NCI-H1105 treated with DMSO at 0.1 percent for 48 hours (cell line): ENCODE measurements at places on chromosomes 3 and 15.

DNA sequence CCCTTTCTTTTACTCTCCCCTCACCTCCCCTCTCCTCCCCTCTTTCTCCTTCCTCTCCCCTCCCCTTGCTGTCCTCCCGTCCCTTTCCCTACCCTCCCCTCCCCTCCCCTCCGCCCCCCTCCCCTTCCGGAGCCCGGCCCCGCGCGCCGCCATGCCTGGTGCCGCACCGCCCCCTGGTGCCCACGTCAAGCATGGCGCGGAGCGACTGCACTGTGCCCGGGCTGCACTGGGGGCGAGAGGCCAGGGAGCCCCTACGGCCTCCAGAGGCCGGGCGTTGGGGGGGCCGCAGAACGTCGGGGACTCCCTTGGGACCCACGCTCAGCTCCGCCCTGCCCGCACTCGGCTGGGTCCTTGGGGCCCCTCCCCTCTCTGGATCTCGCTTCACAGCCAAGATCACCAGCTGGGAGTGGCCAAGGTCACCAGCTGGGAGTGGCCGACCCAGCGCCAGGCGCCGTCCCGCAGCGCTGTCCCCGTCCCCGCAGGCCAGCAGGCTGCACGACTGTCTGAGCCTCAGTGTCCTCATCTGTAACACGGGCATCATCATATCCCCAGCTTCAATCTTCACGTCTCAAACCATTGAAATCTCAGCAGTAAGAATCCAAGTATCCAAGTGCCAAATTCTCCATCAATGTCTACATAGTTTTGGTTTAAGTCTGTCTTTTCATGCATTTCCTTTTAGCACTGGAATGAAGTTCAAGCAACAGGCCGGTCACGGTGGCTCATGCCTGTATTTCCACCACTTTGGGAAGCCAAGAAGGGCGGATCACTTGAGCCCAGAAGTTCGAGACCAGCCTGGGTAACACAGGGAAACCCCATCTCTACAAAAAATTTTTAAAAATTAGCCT, 42.5 kb downstream of the TPRA1 start:
- DNase-seq = peak; percentile 78

DNA sequence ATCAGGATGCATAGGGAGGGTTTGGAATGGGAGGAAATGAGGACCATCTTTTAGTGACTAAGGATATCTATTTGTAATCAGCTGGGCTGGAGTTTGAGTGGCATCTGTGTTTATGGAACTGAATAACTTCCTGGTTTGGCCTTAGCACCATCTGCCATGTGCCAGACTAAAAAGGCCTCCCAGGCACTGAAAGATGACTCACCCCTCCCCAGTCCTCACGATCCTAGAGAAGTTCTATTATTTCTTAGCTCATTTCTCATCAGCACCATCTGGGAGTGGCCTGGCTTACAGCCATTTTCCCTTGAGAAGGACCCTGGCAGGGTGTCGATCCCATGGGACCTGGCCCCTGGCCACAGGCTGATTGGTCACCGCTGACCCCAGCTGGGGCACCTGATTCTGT, 23.9 kb upstream of the CTXND1 start:
- DNase-seq = no peak

GRCh38 chr15:49037546-49037940, 8.7 kb downstream of the SECISBP2L start:
- no peak for DNase-seq

DNA sequence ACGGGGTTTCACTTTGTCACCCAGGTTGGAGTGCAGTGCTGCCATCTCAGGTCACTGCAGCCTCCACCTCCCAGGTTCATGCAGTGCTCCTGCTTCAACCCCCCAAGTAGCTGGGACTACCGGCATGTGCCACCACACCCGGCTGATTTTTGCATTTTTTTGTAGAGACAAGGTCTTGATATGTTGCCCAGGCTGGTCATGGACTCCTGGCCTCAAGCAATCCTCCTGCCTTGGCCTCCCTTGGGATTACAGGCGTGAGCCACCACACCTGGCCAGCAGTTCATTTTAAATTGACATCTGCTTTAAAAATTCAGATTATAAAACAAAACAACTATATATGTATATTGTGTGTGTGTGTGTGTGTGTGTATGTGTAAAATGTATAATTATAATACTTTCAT, 38.3 kb downstream of the CALML4 start:
- DNase-seq = no peak

- no peak for DNase-seq
Observed at GRCh38 chr15:86611417-86612040, 531.9 kb downstream of the AGBL1 start.

- DNase-seq = no peak
Observed at GRCh38 chr3:31676556-31676955, 143.8 kb downstream of the STT3B start.

DNA sequence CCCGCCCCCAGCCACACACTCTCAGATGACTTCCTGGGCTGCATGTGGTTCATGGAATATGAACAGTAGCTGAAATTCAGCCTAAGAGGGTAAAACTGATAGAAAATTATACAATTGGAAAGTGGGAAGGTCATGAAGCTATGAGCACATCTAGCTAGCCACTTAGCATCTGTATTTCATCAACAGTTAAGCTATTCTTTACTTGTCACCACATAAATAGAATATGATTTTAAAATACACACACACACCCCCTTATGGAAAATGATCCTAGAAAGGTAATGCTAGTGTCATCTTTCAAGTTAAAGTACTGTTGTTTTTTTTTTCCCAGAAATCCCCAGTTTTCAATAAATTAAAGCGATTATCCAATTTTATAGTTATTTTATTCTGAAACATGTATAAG, 3.6 kb downstream of the MAP4 start:
- no peak for DNase-seq

GRCh38 chr3:30510596-30510995, 95.8 kb upstream of the TGFBR2 start:
- no peak for DNase-seq

DNA sequence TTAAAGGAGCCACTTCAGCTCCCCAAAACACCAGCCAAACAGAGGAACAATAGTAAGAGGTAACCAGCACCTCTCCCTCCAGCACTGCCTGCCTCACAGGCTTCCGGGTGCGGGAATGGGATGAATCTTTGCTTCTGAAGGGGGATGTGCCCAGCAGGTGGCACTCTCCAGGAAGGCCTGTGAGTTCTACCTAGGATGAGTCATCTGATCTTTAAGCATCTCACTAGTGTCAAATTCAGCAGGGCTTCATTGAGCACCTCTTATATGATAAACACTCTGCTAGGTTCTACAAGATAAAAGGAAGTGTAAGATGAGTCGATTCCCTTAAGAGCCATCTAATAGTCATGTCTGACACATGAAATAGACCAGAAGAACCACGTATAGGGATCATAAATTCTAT, 237.4 kb upstream of the UMPS start:
- DNase-seq = peak; percentile 51

GRCh38 chr3:124730941-124731297, 667 bp downstream of the UMPS start:
- DNase-seq = no peak

- no peak for DNase-seq
Observed at GRCh38 chr3:127667119-127667681, 5.6 kb upstream of the ABTB1 start.

DNA sequence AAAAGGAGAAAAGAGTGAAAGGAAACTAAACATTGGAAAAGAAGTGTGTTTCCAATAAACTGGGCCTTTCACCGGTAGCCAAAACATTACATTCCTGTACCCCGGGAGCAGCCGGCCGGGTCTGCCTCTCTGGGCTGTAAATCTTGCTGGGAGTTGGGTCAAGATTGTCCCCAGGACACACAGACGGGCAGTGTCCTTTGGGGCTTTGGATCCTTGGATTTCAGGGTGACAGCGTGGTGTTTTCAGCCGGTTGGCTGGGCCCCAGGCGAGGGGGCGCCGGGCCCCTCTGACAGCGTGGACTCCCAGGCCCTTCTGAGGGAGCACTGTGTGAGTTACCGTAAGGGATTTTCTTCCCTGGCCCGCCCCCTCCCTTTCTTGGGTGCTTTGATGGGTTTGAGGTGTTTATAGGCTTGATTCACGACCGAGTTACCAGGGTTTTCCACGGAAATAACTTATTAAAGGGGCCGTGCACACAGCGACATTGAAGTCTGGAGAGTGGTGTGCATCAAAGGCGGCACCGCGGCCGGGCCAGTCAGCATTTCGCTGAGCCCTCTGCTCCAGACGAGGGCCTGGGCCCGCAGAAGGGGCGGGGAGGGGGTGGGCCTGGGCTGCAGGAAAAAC, 27.4 kb downstream of the SMAD6 start:
- no peak for DNase-seq

DNA sequence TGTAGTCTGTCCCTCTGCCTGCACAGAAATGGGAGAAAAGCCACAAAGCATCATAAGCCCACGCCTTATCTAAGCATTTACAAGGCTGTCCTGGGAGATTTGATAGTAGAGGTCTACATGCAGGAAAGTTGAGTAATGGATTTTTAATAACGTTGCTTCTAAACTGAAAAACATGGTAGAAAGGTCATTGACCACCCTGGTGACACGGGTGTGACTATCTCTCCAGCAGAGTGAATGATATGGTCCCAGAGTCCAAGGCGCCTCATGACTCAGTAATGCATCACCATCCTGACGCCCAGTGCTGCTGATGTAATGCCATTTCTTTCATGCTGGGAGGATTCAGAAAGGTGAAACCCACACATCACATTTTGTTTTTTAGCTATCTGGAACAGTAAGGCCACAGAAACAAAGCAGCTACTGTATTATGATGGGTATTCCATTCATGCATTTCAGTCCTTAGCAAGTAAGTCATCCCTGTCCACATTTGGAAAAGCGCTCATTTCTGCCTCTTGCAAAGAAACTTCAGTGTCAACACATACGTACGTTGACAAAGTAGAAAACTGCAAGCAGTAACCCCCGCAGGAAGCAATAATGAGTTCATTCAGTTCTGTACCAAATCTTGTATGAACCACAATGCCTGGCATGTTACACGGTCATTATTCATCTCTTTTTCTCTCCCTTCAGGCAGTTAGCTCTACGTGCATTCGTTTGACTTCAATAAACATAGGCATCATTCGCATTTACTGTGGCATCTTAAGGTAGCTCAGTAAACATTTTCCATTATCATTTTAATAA, 483.5 kb downstream of the GABRG3 start:
- DNase-seq = no peak

- DNase-seq = no peak
Observed at GRCh38 chr15:59013246-59013873, 25.9 kb downstream of the RNF111 start.

DNA sequence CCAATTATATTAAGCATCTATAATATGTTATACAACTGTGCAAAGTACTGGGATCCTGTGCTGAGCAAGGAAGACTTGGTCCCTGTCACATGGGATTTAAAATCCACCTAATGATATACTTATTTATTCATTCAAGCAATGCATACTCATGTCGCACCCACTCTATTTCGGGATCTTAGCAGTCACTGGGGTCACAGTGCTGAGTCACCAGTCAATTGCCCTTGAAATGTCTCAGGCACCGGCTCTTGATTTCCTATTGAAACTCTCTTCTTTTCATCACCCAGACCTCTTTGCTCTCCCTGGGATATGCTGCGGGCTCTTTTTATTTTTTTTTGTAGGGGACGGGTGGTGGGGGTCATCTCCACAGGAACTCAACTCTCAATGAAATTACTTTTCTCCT, 194.5 kb upstream of the GAP43 start:
- no peak for DNase-seq

- no peak for DNase-seq
Observed at GRCh38 chr3:30428251-30428650, 178.2 kb upstream of the TGFBR2 start.

GRCh38 chr3:129596194-129597086, 10.0 kb downstream of the PLXND1 start:
- DNase-seq = no peak

GRCh38 chr15:80107774-80108173, 45.0 kb upstream of the FAH start:
- DNase-seq = no peak

- peak; percentile 50 for DNase-seq
Observed at GRCh38 chr15:23629234-23629805, 18.3 kb downstream of the MAGEL2 start.

DNA sequence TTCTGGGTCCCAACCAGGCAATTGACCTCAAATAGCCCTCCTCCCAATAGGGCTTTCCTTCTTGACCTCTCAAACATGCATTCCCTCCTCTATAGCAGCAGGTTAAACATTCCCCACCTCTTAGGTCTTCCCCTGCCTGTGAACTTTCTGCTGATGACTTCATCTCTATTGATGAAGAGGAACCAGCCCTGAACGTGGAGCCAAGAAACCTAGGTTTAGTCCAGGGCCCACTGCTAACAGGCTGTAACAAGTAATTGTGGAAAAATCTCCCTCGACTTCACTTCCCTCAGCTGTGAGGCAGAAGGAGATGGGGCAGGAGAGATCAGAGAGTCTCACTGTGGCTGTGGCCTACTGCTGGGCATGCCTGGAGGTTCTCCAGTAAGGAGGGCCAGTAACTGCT, 24.7 kb downstream of the ILDR1 start:
- no peak for DNase-seq

DNA sequence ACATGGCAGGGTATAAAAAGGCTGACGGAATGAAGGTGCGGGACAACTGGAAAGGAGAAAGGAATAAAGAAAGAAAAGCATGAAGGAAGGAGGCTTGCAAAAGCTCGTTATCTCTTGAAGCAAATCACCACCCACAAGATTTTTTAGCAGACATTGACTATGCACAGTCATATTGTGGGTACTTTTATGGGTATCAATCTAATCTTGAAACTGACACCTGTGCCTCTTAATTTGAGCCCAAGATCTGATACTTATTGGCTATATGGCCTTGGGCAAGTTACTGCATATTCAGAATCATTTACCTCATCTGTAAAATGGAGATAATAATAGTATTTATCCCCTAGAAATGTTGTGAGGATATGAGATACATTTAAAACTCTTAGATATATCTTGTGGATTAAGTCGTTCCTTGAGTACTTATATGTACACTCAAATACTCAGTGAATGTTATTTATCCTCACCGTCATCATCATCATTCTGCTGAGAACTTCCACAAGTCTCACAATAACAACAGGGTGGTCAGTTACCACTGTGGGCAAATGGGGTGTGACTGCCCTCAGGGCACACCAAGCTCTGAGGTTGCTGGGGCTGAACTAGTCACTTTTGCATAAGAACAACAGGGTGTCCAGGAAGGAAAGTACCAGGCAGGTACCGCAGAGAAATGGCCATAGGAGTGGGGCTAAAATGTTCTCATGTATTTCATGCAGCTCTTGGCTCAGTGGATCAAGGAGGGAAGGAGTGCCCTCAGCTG, 266.1 kb downstream of the SLC9A9 start:
- DNase-seq = no peak

- no peak for DNase-seq
Observed at GRCh38 chr3:138025553-138025952, 15.6 kb downstream of the CLDN18 start.

DNA sequence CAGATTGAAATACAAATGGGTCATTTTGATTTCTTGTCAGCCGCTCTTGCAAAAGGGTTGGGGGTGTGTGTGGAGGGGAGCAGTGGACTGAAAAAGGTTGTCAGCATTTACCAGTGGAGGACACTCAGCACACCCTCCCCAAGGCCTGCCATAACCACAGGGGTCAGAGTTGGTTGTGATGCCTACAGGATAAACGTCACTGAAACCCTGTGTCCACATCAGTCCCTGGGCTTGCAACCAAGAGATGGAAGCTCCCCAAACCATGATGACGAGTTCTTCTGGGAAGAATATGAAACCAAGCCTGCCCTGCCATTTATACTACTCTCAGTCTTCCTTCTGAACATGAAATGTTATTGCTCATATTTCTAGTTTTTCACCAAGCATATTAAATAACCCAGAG, 54.0 kb upstream of the UMPS start:
- no peak for DNase-seq

- no peak for DNase-seq
Observed at GRCh38 chr15:25824618-25825017, 38.5 kb downstream of the ATP10A start.

GRCh38 chr3:124221422-124221821, 229.5 kb upstream of the ROPN1 start:
- no peak for DNase-seq
